Muscle of back (tissue), 13 donors: ENCODE measurements at places on chromosomes 12 and 14.

DNA sequence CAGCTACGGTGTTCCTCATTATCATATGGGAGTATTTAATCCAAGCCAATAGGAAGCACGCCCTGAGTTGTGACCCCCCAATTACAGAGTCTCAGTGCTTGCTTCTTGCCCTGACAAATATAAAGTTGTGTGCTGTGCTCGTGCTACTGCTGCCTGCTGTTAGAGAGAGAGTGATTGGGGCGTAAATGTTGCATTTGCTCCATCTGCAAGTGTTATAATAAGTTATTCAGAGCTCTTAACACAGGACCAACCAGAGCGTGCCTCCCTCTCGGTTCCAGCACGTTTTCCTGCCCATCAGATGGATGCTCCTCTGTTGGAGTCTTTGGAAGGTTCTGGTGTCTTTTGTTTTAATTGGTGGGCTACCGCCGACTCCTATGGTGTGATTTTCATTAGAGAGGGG lies 81.4 kb downstream of the TESC start:
- DNase-seq, result no peak

GRCh38 chr12:64678835-64679234 lies 68.5 kb downstream of the RASSF3 start:
- no peak for DNase-seq

- peak; percentile 80 for DNase-seq
These were observed 613 bp downstream of the DUSP16 start for GRCh38 chr12:12562016-12562483.

- no peak for DNase-seq
These were observed 20.2 kb downstream of the E2F7 start for GRCh38 chr12:77045183-77045582.

GRCh38 chr14:92439537-92440344 lies 73.8 kb upstream of the RIN3 start:
- DNase-seq, result no peak

DNA sequence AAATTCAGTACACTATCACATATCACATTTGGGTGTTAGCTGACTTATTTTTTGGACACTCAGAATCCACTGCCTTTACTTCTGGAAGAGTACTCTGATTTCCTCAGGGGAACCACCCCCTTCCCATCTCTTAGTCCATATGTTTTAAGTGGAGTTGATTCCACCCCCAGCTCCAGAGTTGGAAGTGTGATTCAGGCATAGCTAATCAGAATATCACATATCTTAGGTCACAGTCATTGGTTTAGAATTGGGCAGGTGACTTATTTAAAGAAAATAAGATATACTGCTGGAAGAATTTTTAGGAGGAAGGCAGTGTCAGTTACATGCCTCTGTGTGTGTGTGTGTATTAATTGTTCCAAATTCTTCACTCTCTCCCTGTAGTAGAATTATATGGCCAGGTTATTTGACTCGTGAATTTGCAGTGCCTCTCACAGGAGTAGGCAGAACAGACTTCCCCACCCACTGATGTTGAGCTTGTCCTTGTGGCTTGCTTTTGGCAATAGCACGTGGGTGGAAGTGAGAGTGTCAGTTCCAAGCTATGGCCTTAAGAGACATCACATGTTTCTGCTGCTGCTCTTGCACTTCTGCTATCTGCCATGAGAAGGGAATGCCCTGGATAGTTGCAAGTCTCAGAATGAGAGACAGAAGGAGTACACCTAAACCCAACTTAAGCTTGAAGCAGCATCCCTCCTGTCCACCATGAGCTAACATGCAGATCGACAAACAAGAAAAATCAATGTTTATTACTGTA lies 6.4 kb upstream of the GAS2L3 start:
- DNase-seq, result peak; percentile 38

DNA sequence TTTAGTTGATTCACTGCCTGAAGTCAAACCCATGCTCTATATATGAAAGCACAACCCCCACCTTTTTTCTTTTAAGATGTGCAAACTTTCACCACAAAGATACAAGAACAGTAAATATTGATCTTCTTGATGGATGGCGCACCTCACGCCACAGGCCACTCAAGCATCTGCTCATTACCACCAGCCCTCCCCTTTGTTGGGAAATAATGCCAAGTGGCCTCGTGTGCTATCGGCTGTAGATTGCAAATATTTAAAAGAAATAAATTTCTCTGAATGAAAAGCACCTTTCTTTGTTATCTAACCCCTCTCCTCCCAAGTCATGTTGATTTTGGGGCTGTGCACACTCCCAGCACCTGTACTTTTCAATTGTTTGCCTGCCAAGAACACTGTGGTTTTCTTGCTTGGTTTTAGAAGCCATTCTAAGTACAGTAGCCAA lies 122.7 kb downstream of the C12orf42 start:
- no peak for DNase-seq
